ENCODE measurements at places on chromosomes 4 and X.

DNA sequence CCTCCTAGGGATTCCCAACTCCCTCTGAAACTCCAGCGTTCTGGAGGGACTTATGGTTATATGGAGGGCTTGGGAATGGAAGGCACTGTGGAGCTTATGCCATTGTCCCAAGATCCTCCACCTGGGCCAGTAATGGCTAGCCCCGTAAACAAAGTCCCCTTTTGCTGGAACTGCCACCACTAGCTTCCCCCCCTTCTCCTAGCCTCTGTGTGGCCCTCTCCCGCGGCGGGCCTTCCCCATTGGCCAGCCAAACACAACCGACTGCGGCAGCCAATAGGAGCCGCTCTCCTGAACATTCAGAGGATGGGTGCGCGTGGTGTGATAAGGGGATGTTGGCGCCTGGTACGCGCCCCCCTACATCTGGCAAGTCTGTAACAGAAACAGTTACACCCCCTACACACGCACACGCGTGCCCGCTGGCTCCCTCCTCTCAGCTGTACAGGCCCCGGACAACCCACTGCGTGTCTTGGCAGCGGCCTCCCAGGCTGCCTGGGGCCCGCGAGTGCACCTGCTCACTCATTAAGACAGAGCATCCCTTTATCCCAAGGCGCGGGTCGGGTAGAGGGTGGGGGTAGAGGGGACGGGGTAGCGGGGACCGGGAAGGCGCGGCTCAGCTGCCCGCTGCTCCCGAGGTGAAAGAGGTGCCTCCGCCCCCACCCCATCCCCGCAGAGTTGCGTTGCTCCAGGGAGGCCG, 863 bp upstream of the RAB33A start:
- no peak for DNase-seq

- DNase-seq = no peak
Measured at GRCh38 chrX:53028678-53029077, 19.9 kb upstream of the GPR173 start.

- DNase-seq = no peak
Measured at GRCh38 chr4:87241336-87241735, 20.9 kb upstream of the KLHL8 start.

- no peak for DNase-seq
Measured at GRCh38 chrX:85203461-85203970, 40.1 kb downstream of the SATL1 start.

GRCh38 chr4:113952452-113953029, 26.9 kb downstream of the ARSJ start:
- no peak for DNase-seq

GRCh38 chrX:23134136-23134535, 134.4 kb downstream of the DDX53 start:
- DNase-seq = no peak

DNA sequence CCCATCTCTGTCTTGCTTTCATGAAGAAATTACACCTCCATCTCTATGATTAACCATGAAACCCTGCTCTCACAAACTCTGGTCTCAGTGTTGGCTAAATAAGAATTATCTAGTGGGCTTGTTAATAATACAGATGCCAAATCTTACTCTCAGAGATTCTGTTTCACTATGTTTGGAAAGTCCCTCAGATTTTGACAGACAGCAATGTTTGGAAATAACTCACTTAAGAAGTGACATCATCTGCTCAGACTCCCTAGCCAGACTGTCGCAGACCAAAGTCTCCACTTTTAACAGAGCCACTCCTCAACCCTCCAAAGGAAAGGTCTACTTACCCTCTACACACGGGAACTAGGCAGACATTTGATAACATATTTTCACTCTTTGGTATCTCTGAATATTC, 328.5 kb upstream of the FGF16 start:
- DNase-seq = no peak

GRCh38 chrX:71198066-71198465, 25.0 kb upstream of the GJB1 start:
- no peak for DNase-seq

- no peak for DNase-seq
Measured at GRCh38 chr4:125641611-125642010, 326.9 kb downstream of the FAT4 start.

DNA sequence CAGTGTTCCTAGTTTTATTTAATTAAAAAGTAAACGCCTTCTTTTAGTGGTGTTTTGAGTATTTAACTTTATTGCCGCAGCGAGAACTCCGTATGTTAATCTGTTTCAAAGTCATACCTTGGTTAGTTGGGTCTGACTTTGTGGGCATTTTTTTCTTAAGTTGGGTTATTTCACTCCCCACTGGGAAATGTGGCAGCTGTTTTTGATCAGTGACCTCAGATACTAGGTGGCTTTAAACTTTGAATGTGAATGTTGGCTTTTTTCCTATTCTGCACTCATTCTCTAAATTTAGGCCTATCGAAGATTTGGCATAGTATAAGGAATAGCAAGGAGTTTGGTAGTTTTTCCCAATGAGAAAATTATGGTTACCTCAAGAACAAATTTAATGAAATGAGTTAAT, 85.9 kb downstream of the FIP1L1 start:
- no peak for DNase-seq

GRCh38 chrX:23992431-23992830, 34.6 kb downstream of the KLHL15 start:
- no peak for DNase-seq

- no peak for DNase-seq
Measured at GRCh38 chrX:72027914-72028307, 103.8 kb downstream of the RTL5 start.

DNA sequence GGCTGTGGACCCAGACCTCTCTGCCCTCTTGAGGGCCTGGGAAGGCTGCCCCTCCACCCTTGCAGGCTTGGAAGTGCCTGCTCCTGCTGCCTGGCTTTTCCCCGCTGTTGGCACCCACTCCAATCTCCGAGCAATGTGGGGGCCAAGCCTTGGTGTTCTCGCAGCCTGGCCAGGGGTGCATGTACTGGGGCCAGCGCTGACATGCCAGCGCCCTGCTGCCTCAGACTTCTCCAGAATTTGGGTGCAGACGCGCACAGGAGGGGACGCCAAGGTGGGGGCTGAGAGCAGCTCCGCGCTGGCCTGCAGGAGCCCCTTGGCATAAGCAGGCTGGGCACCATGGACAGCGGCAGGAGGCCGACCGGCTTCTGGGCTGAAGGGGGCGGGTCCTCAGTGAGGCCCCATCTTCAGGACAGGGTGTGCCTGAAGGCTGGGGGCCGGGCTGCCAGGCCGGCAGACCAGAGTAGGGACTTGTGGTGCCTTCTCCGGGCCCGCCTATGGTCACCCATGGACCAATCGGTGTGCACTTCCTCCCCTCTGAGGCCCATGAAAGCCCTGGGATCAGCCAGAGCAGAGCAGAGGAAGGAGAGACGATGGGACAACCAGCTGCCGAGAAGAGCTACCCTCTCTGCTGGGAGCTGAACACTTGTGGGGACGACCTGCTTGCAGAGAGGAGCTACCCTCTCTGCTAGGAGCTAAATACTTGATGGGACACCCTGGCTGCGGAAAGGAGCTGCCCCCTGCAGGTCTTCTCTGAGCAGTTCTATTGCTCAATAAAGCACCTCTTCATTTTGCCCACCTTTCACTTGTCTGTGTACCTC, 118.3 kb downstream of the DNAAF6 start:
- DNase-seq = peak; percentile 1

DNA sequence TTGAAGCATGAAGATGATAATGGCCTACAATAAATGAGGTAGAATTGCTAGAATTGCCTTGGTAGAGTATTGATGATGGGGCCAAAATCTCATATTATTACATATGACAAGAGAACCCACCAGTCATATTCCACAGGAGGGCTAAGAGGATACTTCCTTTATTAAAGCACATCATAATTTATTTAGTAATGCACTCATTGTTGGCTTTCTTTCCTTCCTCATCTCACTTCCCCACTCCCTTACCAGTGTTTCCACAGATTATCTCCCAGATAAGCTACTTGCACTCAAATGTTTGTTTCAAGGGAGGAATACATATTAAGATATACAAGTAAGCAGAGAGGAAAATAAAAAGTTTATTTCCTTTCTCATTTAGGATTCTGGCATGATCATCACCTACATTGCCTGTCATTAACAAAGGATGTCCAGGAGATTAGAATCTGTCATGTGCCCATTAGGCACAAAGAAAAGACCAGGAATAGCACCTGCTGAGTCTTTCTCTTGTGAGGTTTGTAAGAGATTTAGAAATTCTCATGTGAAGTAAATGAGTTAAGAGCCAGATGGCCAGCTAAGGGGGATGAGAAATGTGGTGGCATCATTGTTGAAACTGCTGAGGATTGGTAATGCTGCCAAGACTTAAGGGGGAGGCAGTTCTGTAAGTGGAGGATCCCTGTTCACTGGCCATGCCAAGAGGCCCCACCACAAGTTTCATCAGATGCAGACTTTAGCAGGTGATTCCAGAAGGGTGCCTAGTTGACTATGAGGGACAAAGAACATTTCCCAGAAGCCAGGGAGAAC, 52.4 kb upstream of the PRDM8 start:
- no peak for DNase-seq

- DNase-seq = no peak
Measured at GRCh38 chrX:7852166-7852565, 9.2 kb downstream of the VCX start.

- DNase-seq = no peak
Measured at GRCh38 chrX:72255445-72255844, 16.6 kb upstream of the ERCC6L start.

DNA sequence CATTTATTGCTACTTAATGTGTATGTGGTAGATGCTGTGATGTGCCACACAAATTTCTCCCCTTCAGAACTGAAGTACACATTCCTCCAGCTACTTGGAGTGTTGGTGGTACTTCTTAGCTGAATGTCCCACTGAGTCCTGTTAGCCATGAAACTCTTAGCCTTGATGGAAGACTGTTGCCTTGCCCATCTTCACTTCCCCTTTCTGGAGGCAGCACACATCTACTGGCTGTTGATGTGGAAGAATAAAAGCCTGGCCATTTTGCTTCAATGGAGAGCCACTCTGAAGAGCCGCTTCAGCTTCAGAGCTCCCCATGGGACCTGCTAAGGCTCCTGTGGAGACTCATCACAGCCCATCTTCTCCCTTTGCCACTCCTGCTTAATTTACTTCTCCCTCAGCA, 157.7 kb upstream of the PITX2 start:
- DNase-seq = no peak

- peak; percentile 20 for DNase-seq
Measured at GRCh38 chr4:41644288-41644914, 104.1 kb downstream of the PHOX2B start.

GRCh38 chrX:70352496-70352895, 62.6 kb downstream of the KIF4A start:
- no peak for DNase-seq

- DNase-seq = no peak
Measured at GRCh38 chrX:98717970-98718369, 1692.1 kb downstream of the PCDH19 start.

DNA sequence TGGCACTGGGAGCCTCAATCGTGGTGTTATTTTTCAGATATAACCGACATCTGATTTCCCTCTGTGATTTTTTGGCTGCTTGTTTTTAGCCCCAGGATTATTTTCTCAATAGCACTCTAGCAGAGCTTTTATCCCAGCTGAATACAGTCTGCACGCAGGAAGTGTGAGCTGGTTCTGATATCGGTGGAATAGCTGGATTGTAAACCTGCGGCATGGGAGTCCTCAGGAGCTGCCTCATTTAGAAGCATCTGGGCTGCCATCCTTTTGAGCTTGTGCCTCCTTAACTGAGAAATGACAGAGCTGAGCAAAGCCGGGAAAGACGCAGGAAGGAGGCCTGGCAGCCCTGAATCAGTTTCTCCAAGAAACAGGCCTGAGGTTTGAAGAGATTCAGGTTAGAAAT, 28.4 kb upstream of the GRPEL1 start:
- no peak for DNase-seq

DNA sequence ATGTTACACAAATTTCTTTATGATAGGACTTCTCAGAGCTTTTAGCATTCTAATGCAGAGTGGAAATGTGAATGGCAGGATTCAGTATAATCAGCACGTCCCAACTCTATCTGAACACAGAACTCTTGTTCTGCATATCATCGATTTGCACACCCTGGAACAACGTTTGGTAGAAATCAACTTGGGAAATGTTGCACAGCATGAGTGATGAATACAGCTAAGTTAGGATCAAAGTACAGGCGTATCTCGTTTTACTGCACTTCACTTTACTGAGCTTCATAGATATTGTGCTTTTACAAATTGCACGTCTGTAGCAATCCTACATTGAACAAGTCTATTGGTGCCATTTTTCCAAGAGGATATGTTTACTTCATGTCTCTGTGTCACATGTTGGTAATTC, 70.8 kb downstream of the SMARCA1 start:
- DNase-seq = no peak

DNA sequence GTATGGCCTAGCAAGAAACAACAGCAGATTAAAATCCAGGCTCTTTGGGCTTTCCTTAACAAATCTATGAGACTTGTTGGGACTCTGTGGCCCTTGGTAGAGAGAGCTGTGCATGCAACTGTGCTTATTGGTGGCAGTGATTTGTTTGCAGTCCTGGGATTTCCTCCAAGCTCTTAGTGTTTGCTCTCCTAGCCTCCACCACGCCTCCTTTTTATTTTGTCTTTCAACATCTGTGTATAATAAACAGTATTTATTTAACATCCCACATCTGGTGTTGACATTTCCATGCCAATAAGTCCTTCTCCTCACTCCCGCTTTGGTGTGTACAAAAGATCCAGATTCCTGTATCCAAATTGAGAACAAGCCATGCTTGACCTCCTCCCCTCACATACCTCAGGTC, 3.1 kb downstream of the TNMD start:
- no peak for DNase-seq

DNA sequence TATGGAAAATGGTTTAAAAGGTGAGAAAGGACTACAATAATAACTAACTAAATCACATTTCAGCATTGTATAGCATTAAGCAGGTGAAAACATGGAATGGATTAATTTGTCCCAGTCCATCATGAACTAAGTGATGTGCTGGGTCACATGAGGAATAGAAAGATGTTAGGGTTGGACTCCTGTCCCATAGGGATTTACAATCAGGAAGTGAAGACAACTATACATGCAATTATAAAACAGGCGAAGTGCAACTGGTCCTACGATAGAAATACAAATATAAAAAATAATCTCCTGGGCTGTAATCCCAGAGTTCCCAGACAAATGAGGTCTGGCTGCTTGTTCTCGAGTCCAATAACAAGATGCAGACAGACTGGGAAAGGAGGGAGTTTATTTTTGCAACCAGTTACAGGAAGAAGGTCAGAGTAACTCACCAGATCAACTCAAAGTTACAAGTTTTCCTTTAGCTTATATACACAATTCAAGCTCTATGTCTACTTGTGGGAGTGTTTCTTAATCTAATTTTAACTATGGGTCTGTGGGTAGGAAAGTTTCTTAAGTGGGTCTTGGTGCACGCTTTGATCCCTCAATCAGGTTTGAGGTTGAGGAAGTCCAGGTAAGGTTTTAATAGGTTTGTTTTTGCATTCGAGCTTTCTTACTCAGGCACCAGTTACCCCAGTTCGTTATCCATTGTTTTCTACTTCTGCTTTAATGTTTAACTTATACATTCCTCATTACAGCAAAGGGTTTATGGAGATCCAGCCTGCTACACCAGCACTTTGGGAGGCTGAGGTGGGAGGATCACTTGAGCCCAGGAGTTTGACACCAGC, 50.1 kb downstream of the IGFBP7 start:
- no peak for DNase-seq

GRCh38 chr4:119587796-119588195, 40.8 kb downstream of the PDE5A start:
- no peak for DNase-seq
